ENCODE measurements at places on chromosomes 5 and 9.

- DNase-seq: no peak
Observed at GRCh38 chr5:73859696-73860095, 233.7 kb downstream of the ARHGEF28 start.

- DNase-seq: no peak
Observed at GRCh38 chr9:108972186-108972585, 38.0 kb downstream of the ABITRAM start.

DNA sequence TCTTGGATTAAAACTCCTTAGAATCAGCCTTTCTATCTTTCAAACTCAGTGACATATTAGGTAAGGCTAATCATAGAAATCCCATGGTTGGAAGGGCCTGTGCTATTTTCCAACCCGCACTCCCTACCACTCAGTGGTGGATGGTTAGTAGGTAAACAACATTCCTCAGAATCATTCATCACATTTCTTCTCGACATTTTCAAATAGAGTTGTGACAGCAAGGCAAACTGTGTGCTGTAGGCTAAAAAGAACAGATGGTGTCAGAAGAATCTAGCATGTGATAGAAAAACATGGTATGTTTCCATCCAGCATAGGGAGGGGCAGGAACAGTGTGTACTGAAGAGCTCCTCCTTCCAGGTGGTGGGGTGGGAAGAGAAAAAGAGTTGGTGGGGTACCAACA is 227.3 kb upstream of the NMUR2 start:
- DNase-seq: no peak

DNA sequence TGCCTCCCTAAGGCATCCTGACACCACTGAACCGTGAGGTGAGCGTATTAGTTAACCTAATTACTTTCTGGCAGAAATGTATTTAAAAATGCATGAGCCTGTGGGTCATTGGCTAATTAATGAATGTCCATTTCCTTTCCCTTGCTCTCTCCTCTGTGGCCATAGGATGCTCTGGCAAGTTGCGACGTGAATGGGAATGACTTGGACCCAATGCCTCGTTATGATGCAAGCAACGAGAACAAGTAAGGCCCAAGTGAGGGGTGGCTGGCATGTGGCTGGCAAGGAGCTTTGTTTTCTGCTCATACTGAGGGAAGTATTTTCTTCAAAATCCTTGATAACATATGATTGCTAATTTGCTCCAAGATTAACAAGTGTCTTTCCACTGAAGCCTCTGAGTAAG is 136.3 kb downstream of the PCSK5 start:
- no peak for DNase-seq

DNA sequence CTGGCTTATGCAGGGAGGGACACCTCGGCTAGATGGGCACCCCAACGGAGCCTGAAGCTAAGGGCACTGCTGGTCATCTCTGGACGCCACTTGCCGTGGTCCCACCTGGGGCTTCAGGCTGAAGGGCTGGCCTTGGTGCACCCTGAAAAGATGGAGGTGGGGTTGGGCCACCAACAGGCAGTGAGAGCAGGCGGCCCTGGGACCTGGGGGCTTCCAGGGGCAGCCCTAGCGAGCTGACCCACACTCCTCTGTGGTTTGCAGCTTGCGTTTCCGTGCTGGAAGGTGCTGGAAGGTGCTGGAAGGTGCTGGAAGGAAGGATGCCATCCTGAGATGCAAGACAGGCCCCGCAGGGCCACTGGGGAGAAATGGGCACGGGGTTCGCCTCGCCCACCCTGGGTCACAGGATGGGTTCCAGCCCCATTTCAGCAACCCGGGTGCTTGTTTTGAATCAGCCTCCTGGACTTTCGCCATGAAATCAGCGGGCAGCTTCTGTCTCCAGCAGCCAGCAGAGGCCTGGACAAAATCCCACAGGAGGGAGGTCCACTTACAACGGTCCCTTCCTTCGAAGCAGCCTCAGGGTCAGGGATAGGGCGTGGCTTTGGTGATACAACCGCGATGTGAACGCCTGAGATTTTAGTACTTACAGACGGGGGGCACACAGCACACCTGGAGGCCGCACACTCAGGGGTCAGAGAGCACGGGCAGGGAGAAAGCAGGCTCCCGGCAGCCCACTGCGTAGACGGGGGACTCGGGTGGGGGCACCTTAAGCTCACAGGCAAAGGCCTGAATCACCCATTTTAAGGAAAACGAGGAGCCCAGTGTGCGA is 303.1 kb upstream of the IRX4 start:
- DNase-seq: no peak

DNA sequence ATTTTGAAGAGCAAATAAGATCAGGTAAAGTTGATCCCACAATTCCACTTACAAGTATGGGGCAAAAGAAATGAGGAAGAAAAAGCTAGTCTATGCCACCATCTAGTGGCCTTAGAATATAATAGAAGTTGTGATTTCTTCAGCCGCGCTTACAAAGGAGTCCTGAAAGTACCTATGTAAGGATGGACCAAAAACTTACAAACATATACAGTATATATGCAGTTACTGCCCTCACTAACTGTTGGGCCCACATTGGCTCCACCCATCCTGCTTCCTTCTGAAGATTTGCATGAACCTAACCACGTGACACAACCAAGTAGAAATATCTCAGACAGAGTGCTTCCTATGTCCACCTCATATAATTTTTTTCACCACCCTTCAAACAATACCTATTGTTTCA is 11.7 kb upstream of the OR13D1 start:
- DNase-seq: peak; percentile 1

- DNase-seq: peak; percentile 62
Observed at GRCh38 chr9:35616681-35617459, 1.3 kb downstream of the CD72 start.

- DNase-seq: no peak
Observed at GRCh38 chr5:177306674-177307543, 3.3 kb downstream of the PRELID1 start.

GRCh38 chr9:87829756-87830155 is 52.9 kb upstream of the SPATA31E1 start:
- no peak for DNase-seq

DNA sequence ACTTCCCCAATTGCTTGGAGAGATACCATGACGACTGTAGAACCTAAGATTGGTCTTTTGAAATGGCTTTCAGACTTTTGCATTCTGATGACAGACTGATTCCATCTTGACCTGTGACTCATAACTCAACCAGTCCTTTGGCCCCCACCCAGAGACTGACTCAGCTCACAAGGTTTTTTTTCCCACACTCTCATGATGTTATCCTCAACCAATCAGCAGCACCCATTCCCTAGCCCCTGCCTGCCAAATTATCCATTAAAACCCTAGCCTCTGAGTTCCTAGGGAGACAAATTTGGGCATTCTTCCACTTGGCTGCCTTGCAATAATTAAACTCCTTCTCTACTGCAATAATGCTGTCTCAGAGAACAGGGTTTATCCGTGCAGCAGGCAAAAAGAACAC is 1263.3 kb upstream of the CDH9 start:
- DNase-seq: no peak

DNA sequence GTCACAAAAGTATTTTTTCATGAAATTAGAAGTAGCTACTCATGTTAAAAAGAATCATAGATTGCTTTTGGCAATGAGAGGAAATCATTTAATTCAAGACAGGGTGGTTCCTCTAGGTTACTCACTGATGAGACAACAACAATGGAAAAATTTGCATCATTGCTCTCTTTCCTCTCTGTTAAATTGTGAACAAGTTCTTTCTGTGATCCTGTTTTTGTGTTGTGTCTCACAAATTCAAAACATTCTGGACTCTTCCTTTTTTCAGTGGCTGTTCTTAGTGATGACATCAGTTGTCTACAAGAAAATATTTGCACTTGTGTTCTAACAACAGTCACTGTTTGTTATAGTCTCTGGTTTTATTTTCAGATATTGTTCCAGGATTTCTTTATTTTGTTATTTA is 95.3 kb downstream of the XRCC4 start:
- DNase-seq: no peak

DNA sequence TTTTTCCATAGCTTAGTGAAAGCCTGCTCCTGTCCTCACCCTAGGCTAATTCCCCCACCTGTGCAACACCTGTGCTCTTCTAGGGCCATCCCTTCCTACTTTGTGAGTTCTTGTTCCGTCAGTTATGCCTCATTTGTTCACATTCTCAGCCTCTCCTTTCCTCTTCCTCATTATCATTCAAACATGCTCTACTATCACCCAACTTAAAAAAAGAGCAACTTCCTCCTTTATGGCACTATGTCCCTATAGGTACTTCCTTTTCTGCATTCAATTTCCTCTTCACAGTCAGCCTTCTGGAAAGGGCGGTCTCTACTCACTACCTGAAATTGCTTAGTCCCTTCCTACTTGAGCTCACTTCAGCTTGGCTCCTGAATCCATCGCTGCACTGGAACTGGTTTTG is 111.8 kb upstream of the LHFPL2 start:
- DNase-seq: no peak

GRCh38 chr5:149485655-149486615 is 65.3 kb downstream of the CSNK1A1 start:
- no peak for DNase-seq

DNA sequence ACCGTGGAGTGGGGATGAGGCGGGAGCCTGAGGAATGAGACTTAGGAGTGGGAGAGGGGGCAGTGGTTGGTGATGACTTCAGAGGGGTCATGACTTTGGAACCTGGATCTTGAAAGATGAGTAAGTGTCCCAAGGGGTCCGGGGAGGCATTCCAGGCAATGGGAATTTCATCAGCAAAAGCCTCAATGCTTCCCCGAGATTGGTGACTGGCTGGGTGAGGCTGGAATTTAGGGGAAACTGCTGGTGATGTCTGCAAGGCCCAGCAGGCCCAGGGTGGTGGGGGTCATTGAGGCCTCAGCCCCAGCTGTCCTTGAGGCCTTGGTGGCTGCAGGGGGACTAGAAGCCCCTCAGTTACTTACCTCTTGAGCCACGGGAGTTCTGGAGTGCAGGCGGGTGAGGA is 7.5 kb downstream of the NDST1 start:
- no peak for DNase-seq
